ENCODE measurements at places on chromosomes 7 and 10.

GRCh38 chr7:90645784-90646183 lies 49.7 kb downstream of the CDK14 start:
- no peak for DNase-seq

DNA sequence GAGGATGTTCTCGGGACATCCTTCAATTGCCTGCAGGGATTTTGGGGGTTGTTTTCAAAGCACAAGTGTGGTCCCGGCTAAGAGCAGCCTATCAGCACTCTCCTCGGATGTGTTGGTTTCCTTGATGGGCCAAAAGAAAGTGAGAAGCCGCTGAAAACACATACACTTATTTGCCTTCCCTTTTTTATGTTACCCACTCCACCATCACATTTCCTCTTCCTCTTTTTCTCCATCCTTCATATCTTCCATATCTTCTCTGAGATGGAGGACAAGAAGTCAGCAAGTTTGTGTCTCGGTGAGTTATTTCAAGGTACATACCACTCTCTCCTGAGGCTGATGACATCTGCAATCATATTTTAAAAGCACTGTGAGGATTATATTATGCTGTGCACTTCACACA lies 64.0 kb downstream of the ZNF33B start:
- no peak for DNase-seq

GRCh38 chr10:60463746-60464145 lies 74.1 kb upstream of the ANK3 start:
- no peak for DNase-seq

DNA sequence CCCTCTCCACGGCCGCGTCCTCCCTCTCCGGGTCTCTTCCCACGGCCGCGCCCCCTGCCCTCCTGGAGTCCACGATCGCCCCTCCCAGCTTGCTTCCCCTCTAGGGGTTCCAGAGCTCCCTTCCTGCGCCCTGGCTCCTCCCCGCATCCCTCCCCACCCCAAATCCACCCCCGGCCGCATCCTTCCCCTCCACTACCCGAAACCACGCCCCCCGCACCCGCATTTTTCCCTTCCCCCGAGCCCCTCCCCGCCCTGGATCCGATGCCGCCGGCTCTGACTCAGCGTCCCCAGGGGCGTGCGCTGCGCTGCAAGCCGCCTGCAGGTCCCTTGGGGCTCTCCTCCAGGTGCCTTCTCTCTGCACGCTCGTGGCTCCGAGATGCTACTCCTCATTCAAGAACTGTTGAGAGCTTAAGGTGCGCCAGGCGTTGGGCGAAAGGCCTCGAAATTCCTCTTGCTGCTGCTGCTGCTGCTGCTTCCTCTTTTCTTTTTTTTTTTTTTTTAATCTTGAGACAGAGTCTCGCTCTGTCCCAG lies 372 bp upstream of the TMEM130 start:
- peak; percentile 82 for DNase-seq

- DNase-seq = no peak
Measured at GRCh38 chr7:156842740-156843140, 50.2 kb downstream of the LMBR1 start.

GRCh38 chr10:102400598-102401341 lies 5.3 kb downstream of the NFKB2 start:
- no peak for DNase-seq

DNA sequence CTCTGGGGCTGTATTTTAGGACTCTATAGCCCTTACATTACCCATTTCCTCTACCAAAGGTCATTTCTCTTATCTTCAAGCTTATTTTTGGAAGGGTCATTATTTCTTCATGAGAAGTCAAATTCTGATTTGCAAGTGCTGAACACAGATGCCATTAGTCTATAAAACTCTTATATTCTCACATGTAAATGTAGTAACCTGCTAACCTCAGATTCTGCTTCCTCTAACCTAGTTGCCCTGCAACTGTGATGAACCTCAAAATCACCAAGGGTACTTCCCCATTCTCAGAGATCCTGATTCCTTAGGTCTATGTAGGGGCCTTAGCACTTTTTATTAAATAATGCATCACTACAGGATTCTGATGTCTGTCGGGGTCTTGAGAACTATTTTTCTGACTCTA lies 6.3 kb downstream of the FAS start:
- no peak for DNase-seq

- DNase-seq = no peak
Measured at GRCh38 chr7:17302575-17303142, 4.2 kb downstream of the AHR start.

DNA sequence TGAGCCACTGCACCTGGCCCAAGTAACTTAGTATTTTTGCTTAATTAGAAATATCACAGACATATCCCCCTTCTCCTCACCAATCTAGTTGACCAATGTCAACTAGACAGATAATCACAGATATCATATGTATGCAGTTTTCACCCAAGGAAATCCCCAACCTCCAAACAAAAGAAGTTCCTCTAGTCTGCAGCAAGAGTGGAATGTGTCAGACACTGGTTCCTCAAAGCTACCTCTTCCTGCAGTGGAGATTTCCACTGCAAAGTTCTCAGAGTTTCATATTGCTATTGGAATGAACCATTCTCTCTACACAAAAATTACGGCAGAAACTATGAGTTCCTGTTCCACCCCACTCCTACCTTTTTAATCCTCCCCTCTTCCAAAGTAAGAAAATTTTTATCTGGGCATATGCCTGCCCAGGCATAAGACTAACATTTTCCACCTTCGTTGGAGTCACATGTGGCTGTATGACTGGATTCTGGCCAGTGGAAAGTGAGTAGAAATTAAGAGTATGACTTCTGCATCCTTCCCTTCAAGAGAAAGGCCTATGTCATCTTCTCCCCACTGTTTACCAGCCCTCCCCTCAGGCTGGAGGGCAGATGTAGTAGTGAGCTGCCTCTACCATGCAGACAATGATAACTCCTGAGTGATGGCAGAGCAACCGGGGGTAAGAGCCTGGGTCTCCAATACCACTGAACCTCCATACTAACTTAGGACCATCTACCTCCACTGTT lies 103.0 kb downstream of the MYOF start:
- DNase-seq = no peak

- DNase-seq = no peak
Measured at GRCh38 chr7:20005081-20005480, 212.1 kb downstream of the MACC1 start.

DNA sequence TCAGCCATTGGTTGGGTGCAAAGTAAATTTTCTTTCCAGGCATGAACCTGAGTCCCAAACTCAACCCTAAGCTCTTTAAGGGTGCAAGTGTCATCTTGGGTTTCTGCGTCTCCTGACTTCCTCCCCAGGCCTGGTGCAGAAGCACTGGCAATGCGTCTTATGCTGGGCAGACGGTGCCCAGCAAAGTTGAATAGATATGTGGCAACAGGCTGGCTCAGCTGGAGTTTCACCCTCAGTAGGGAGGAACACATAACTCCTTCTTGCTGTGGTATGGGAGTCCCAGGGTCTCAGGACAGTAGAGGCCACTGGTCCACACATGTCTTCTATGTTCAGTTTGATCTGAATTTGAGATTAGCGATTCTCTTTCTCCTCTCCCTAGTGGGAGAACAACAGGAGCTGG lies 181.3 kb downstream of the RPS24 start:
- no peak for DNase-seq

DNA sequence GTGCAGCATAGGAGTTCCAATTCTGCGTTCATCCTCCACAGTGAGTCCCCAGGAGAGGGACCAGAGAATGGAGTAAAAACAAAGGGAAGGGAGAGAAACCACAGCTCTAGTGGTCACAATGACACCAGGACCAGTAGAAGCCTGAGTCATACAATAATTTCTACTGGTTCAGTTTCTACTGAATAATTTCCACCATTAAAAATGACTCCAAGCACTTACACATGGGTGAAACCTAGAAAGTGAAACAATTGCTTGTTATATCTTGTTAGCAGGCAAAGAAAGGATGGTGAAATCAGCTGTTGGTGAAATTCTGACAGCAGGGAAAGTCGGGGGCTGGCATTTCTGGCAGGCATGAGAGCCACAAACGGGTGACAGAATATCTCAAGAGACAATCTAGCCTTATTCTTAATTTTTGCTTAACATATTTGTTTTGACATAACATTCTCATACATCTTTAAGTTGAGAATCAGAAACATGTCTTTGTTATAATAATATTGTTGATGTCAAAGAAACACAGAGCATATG lies 1065.8 kb upstream of the C7orf33 start:
- DNase-seq = no peak

- DNase-seq = no peak
Measured at GRCh38 chr10:96585736-96586418, 935 bp downstream of the TM9SF3 start.

GRCh38 chr7:80591654-80592053 lies 46.8 kb upstream of the CD36 start:
- DNase-seq = no peak

- DNase-seq = no peak
Measured at GRCh38 chr10:62054830-62055229, 153.3 kb downstream of the ARID5B start.

- no peak for DNase-seq
Measured at GRCh38 chr10:63099734-63100133, 33.4 kb upstream of the NRBF2 start.

DNA sequence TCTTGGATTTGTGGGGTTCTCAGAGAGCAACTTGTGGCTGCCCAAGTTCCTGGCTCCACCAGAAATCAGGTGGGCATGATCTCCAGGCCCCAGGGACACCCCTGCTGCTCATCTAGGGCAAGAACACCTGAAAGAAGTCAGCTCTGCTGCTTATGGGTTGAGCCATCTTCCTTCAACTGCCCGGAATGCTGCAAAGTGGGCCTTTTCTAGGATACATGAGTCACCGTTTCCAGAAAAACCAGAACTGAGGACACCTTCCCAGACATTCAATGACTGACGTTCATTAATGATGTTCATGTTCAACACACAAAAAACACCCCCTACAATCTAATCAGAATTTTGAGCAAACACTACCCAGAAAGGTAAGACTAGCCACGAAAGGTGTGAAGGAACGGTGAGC lies 98.0 kb downstream of the MAD1L1 start:
- no peak for DNase-seq
